ENCODE measurements at places on chromosomes 6 and 20.
A peak's percentile ranks its signal among the peaks of the same experiment; 100 is the strongest.

GRCh38 chr6:143215363-143215762 lies 154.7 kb downstream of the AIG1 start:
- no peak for DNase-seq

- peak; percentile 80 for DNase-seq
Measured at GRCh38 chr6:87697581-87698546, 4.2 kb downstream of the AKIRIN2 start.

DNA sequence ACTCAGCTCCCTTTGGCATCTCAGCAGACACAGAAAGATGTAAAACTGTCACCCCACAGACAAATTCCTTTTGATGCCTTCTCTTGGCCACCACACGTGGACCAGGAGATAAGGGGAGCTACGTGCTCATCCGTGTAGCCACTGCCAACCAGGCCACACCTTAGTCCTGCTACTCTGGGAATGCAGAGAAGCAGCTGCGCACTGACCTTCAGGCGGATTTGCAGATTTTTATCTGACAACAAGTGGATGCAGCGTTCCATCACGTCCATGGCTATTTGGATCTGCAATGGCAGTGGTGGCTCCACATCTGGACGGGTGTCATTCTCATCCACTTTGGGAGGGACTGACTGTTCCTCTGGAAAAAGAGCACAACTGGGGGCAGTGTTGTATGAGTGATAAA lies 30.8 kb downstream of the TTI1 start:
- no peak for DNase-seq

DNA sequence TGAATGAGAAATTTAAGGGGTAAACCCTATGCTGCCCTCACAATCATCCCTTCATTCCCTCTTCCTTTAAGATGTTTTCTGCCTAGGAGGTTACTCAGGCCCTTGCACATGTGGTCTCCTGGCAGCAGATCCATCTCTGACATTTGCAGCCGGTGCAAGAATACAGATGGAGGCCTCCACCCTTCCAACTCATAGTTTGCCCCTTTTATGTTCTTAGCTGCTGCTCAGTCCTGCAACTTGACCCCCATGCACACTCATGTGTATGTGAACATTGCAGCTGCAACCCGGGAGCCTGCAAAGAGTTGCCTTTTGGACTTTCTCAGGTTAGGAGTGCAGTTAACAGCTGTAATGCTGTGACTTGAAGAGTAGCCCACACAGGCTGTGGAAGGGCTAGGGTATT lies 131.9 kb upstream of the SGK1 start:
- DNase-seq = no peak

- no peak for DNase-seq
Measured at GRCh38 chr20:59403261-59403961, 103.0 kb downstream of the EDN3 start.

GRCh38 chr20:38927902-38928578 lies 1.8 kb downstream of the FAM83D start:
- no peak for DNase-seq

DNA sequence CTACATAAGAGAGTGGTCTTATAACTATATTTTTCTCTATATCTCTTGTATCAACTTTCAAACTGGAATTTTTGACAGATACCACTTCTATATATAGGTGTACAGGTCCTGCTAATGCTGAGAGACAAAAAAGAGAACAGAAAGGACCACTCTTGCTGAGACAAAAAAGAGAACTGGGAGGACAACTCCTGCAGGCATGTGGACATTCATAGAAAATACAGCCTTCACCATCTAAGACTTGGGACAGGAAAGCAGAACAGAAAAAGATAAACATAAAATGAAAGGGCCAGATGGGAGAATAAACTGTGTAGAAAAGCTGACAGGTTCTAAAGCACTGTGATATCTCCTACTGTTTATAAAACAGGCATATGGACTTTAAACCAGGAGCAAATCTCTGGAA lies 541.0 kb upstream of the ADGRB3 start:
- no peak for DNase-seq

Measured in AG09319 (cell line).